CD4-positive, alpha-beta memory T cell (primary cell): ENCODE measurements at places on chromosomes 7 and 10. TPM values are rescaled to one million over a fixed set of nuclear protein-coding genes. Genes with fewer than 3 reads are reported as not detected.

DNA sequence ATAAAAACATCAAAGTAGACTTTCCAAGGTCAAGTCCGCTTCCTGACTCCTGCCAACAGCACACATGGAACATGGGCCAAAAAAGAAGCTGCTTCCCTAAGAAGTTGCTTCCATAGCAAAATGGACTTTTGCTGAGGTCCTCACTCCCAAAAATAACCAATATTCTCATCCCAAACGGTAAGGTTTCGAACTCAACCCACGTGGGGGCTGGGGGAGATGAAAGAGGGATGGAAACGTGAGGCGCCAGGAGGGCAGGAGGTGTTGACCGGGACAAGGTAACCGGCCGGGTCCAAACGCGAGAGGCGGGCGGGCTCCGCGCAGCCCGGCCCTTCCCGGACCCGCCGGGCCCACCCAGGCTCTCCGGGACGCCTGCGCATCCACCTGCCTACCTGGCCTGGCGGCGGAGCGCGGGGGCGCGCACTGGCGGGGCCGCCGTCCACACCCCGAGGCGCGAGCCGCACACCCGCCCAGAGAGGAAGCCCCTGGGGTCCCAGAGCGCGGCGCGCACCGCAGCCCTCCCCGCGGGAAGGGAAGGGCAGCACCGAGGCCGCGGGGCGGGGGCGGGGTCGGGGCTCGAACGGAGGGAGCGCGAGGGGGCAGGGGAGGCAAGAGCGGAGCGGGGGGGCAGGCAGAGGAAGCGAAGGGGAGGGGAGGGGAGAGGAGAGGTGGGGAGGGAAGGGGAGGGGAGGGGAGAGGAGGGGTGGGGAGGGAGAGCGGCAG lies 742 bp downstream of the LMBR1 start:
- peak; percentile 68 for DNase-seq

GRCh38 chr7:7662527-7662926 lies 22.0 kb downstream of the UMAD1 start:
- DNase-seq, result no peak

DNA sequence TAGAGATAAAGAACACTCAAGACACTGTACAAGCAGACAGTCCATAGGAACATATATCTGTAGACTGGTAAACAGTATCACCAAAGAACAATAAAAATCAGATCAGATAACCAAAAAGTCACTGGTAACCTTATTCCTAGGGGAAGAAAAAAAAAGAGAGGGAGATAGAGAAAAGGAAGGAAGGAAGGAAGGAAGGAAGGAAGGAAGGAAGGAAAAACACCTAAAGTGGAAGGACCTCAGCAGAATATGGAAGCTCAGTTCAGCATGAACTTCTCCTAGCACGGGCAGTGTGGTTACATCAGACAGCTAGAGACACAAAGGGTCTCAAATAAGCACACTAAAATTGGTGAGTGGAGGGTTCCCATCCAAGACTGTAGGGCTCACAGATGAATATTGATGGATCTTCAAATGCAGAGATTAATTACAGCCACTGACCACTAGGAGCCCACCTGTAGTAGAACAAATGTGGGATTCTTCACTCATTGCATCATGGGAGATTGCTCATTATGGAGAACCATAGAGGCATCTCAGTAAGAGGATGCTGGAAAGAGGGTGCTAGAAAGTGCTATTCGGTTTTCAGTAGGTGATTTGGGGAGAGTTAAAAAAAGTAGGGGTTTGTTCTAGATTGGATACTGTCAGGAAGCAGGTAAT lies 293.4 kb upstream of the C7orf33 start:
- DNase-seq, result no peak

DNA sequence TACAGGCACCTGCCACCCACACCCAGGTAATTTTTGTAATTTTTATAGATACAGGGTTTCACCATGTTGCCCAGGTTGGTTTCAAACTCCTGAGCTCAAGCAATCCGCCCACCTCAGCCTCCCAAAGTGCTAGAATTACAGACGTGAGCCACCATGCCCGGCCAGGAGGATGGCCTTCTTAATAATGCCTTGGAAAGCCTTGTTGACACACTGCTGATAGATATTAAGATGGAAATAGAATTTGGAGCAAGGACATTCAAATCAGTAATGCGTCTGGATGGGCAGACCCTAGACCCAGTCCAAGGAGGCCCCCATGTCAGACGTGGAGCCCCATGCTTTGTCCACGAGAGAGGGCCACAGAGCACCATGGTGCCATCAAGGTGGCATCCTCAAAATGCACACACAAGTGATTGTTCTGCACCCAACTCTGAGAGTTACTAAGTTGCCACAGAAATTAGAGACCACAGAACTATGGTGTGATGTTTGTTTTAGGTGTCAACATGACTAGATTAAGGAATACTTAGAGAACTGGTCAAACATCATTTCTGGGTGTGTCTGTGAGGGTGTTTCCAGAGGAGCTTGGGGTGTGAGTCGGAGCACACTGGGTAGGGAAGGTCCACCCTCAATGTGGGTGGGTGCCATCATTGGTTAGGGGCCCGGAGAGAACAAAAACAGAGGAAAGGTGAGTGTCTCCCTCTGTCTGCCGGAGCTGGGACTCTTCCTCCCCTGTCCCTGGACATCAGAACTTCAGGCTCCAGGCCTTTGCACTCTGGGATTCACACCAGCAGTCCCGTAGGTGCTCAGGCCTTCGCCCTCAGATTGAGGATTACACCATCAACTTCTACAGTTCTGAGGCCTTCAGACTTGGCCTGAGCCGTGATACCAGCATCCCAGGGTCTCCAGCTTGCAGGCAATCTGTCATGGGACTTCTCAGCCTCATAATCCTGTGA lies 34.5 kb downstream of the EBF3 start:
- DNase-seq, result no peak

GRCh38 chr10:11113156-11113555 lies 95.5 kb downstream of the CELF2 start:
- DNase-seq, result peak; percentile 69

GRCh38 chr7:54788664-54789063 lies 29.7 kb upstream of the SEC61G start:
- DNase-seq, result no peak

GRCh38 chr10:96902731-96903358 lies 70.7 kb downstream of the LCOR start:
- DNase-seq, result no peak

DNA sequence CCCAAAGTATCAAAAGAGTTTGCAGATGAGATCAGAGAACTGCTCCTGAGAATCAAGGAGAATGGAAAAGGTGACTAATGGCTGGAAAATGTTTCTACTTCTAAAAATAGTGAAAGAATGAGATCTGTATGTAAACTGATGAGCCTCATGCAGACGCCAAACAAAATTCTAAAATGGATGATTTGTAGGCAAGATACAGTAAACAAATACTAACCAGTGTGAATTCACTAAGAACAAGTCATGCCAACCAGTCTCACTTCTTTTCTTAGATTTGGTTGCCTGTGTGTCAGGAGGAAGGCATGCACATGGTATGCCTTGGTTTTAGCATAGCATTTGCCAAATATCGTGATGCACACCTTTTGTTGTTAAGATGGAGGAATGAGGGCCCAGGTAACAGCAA lies 94.9 kb upstream of the PIK3CG start:
- DNase-seq, result no peak

GRCh38 chr7:131255242-131255641 lies 72.4 kb upstream of the MKLN1 start:
- no peak for DNase-seq

DNA sequence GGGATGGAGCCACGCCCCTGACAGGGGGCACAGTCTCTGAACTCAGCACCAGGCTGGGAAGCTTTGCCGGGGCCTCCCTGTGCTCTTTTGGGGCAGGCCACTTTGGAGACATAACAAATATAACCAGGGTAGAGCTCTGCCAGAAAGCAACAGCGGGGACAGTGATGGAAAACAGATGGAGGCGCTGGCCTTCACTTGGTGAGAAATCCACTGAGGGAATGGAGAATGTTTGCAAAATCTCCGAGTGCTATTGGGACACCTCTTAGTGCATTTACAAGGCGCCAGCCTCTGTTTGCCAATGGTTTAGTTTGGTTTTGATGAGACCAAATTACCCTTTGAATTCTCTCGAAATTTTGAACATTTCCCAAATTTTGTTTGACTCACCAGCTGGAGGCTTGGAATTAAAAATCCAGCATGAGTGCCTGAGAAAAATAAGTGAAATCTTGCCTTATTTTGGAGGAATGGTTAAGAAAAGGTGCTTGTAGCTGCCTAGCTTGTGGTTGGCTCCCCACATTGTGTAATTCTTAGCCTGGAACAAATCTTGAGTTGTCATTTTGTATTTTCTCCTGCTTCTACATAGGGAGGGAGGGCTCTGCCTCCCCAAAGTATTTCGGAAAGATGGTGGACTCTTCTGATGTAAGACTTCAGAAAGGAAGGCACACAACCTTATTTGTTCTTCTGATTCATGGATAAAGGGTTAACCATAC lies 980.5 kb downstream of the LRMDA start:
- no peak for DNase-seq

DNA sequence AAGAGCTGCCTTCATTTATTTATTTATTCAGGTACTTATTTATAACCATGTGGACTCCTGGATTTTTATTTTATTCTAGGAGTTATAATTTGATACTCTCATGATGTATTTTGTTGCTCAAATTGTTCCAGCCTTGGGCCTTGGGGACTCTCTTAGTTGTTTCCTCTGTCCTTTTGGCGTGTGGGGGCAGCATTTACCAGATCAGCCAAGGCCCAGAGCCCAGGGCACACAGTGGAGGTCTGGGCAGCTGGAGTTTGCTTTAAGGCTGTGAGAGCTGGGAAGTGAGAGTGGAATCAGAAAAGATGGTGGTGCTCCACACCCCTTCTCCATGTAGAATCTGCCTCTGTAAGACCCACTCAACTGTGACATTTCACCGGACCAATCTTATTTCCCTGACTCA lies 398.9 kb downstream of the RPS24 start:
- no peak for DNase-seq

DNA sequence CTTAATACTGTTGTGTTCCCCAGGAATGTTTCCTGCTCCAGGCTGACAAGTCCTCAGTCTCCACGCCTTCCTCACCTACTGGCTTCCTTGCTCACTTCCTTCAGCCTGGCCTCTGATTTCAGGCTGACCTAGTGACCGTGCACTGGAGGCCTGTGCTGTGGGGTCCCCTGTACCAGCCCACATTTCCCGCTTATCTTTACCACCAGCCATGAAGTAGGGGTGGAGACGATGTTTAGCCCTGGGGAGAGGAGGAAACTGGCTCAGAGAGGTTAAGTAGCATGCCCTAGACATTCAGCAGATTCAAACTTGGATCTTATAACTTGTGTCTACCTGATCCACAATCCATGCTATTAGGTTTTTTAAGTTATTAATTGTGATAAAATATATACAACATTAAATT lies 4.8 kb upstream of the ZNF488 start:
- DNase-seq, result no peak

- no peak for DNase-seq
Observed at GRCh38 chr10:70576803-70577517, 25.6 kb downstream of the PRF1 start.

DNA sequence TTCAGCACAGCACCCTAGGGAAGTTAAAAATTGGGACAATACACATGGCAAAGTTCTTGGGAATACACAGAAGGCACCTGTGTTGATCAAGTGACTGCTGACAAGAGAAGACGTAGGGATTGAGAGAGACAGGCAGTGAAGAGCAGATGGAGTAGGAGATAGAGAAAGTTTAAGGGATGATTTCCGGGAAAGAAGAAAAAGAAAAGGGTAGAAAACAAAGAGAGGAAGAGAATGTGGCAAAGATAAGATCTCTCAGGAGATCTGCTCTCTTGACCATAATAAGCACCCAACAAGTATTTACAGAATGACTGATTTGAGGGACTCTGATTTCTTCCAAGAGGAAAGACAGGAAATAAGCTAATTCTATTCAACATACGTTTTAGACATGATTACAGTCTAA lies 15.1 kb upstream of the RALA start:
- no peak for DNase-seq

HMX3 gene
- not detected for total RNA-seq

DNA sequence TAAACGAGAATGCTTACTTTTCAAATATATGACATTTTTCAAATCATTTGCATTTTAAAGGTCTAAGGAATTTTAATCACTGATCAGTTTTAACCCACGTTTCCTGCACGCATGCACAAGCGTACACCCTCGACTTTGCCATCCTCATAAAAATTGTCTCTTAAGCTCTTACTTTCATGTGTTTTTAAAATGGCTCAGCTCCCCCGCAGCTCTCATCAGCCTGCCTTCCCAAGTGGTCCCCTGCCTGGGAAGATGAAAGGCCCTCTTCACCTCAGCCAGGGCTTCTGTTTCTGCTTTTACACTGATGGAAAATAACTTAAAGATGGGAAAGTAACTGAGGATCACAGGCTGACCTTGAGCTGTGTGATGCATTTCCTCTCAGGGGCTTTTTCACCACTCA lies 131.6 kb upstream of the LSM8 start:
- no peak for DNase-seq

DNA sequence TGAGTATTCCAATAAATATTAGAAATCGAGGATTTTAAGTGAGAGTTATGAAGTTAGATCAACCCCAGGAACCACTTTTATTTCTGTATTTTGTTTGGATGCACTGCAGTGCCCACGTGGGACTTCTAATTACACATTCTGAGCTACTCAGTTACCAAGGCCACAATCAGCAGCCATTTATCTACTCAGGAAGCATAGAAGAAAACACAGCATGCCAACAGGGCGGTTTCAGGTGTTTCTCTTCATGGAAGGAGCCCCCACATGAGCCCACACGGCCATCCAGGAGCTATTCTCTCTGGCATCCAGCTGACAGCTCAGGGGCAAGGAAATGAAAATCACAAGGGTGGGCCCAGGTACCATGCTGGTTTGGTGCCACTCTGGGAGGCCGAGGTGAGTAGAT lies 266.5 kb upstream of the MKLN1 start:
- peak; percentile 59 for DNase-seq

SERPINE1 gene
- total RNA-seq, result 0.20 TPM

- no peak for DNase-seq
Observed at GRCh38 chr7:150992833-150993302, 2.1 kb downstream of the NOS3 start.

- no peak for DNase-seq
Observed at GRCh38 chr10:110368002-110368401, 63.3 kb upstream of the SMNDC1 start.

DENND2A gene
- not detected for total RNA-seq

GRCh38 chr7:37284805-37285231 lies 163.8 kb downstream of the ELMO1 start:
- DNase-seq, result peak; percentile 43

- no peak for DNase-seq
Observed at GRCh38 chr7:137135654-137136350, 207.7 kb downstream of the PTN start.

FAM25A gene
- total RNA-seq, result not detected

MPP7 gene
- total RNA-seq, result 24.9 TPM

DNA sequence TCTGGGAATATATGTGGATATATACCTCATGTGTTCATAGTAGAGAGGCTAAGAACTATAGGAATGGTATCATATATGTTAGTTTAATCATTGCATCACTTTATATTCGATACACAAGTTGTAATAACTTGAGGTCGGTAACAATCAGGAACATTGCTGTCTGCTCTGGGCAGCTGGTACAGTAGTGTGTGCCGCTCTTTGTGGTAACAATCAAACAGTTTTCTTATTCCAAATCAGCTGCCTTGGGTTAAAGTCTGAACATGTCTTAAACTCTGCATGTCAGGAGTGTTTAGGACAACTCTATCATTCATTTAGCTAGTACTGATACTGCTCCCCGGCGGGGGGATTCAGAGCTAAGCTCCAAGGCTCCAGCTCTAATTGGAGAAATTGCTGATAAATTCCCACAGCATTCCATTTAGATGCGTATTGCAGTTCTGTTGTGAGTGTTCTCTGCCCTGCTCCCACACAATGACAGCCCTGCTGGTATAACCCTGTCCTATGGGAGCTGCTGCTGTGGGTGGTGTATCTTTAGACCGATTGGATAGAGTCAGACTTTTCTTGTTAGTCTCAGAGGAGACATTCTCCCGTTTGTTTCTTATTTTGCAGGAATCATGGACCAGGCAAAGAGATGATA lies 707.5 kb upstream of the FZD8 start:
- no peak for DNase-seq
